ENCODE measurements at places on chromosomes 5 and 9. TPM values are rescaled to one million over a fixed set of nuclear protein-coding genes. Genes with fewer than 3 reads are reported as not detected.

GRCh38 chr5:172870291-172870714 lies 36.3 kb downstream of the ERGIC1 start:
- DNase-seq: no peak

- DNase-seq: no peak
Observed at GRCh38 chr5:9423571-9423970, 122.3 kb downstream of the SEMA5A start.

GRCh38 chr5:167869125-167869524 lies 422.3 kb upstream of the WWC1 start:
- no peak for DNase-seq

DNA sequence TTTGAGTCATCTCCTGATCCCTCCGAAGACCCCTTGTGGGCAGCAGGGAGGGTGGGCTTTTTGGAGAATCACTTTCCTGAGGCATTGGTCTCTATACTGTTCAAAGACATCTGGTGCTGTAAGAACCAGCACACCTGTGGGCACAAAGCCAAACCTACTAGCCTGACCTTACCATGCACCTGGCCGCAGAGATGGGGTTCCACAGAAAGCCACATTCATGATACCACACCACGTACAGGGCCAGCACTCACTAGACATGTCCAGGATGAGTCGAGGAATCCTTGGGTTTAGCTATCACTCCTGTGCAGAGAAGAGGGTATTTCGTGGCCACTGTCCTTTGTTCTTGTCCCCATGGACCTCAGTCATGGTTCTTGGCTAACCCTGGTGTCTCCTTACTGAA lies 203.4 kb downstream of the CACNA1B start:
- no peak for DNase-seq

The SPATA9 gene
- not detected for total RNA-seq

The ITGA1 gene
- 5.2 TPM for total RNA-seq
